ENCODE measurements at places on chromosomes 6 and 20.

GRCh38 chr20:18256440-18257090 lies 31.8 kb upstream of the ZNF133 start:
- no peak for DNase-seq

- peak; percentile 70 for DNase-seq
Observed at GRCh38 chr20:4341804-4342485, 326.6 kb upstream of the RNF24 start.

DNA sequence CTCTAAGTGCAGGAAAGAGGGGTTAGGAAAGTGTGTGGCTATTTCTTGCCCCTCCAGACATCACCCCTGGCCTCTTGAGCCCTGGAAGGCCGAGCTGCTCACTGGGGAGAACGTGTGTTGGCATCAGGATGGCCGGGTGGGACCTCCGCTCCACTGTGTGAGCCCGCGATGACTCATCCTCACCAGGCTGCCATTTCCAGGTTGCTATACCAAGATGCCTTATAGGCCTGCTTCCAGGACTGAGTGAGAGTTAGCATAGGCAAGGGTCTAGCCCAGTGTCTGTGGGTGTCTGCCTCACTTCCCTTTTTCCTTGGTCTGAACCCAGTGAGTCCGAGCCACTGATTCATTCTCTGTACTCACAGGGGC lies 105.0 kb downstream of the MRPL14 start:
- DNase-seq, result no peak

GRCh38 chr20:2610941-2611720 lies 41.3 kb upstream of the NOP56 start:
- no peak for DNase-seq

DNA sequence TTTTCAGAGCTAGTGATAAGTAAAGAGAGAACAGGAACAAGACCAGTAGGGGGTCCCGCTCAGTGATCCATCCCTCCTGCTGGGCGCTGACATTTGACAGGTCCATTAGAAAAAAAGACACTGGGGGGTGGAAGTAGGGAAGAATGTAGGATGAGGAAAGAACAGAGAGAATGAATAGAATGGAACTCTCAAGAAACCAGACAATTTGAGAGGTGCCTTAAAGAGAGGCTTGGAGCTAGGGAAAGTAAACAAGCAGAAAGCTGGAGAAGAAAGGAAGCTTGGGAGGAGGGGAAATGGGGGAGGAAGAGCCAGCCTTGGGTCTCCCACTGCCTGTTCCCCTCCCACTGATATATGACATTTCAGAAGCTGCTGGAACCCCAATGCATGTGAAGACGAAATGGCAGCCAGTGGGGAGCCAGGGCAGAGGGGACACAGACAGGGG lies 8.4 kb downstream of the GABBR1 start:
- DNase-seq, result no peak

DNA sequence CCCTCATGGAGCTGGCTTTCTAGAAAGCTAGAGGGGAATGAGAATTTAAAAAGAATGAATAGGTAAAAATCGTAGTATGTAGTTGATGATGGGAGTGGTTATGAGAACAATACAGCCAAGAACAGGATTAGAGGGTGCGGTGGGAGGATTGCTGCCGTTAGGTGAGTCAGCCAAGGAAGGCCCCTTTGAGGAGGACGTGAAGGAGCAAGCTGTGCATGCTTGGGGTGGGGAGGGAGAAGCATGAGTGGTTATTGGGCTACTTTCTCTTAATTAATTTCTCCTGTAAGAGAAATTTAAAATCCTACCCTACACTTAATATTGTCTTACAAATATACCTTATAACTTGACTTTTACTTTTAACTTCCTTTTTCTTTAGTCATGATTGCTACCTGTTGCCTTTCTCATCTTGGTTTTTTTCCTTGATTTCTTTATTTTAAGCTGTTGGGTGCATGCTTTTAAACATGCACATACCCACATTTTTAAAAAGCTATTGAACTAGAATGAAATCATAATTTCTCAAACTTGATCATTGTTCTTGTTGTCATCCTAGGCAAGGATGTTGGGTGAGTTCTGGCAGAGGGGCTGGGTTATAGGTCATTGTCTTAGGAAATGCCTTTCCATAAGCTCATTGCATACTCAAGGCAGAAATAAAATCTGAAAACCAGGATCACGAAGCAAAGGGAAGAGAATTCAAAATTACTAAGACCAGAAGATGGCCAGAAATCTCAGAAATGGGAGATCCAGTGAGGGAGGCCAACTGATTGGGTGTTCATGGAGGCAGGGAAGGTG lies 114.5 kb downstream of the TCP11 start:
- no peak for DNase-seq

DNA sequence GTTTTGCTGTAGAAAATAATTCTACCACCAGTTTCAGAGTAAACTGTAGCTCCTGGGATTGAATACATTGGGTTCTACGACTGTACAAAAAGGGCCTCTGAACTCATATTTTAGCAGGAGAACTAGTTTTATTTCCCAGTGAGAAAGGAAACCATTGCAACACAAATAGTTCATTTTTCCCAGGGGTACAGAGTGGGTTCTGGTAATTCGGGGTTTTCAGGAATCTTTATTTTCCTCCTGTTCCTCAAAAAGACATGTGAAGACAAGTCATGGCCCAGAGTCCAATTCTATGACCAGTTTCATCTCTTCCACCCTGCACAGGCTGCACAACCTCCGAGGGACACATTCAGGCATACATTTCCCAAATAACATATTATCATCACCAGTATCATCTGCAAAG lies 222.1 kb downstream of the HIVEP2 start:
- no peak for DNase-seq

- no peak for DNase-seq
Observed at GRCh38 chr6:77097940-77098339, 365.4 kb downstream of the HTR1B start.

- DNase-seq, result no peak
Observed at GRCh38 chr6:113642714-113643406, 214.3 kb upstream of the MARCKS start.

DNA sequence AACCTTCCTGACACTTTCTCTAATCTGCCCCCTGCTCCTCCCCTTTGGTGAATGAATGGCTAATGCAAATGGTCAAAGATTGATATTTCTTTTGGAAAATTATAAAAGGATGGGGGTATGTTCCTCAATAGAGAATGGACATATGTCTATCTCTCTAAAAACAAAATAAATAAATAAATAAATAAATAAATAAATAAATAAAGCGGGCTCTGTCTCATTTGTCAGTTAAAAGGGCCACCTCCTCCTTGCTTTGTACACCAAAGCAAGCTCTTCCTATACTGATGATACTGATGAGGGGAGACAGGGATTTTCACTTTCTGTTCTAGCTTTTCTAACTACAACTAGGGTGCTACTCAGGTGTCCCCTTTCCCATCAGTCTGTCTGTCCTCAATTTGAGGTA lies 135.5 kb upstream of the SPACA1 start:
- no peak for DNase-seq

DNA sequence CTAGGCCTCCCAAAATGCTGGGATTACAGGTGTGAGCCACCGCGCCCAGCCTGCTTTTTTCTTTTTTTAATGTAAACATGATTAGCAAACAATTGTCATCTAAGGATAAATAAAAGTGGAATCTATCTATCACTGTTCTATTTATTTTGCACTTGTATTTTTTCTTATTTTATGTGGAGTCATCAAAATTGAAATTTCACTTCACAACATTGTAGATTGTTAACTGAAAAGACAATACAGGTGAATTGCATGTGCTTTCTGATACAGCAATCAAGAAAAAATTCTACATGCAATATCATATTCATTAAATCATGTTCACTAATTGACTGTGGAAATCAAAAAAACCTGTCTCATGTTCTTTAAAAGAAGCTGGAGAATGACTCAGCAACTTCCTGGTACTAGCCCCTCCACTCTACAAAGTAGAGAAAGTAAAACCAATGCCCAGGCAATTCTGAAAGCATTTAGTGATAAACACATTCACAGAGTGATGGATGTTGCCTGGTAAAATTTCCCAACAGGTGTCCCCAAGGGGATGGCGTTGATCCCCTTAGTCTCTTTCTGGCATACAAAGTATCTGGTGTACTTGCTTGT lies 10.7 kb upstream of the RFX6 start:
- no peak for DNase-seq

GRCh38 chr20:41018153-41018552 lies 10.5 kb upstream of the TOP1 start:
- no peak for DNase-seq

DNA sequence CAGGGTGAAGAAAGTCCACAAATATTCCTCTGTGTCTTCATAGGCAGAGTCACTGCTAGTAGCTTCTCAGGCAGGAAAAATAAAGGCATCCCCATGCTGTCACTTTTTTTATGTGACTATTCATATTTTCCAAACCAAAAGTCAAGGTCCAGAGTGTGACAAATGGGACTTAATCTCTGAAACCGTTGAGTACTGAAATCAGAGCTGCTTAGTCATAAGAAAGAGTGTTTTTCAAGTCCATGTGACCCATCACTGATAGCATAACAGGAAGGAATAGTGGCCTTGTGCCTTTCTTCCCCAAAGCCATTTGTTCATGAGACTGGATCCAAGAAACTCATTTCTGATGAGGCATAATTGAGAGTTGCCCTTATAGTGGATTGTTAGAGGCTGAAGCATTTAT lies 210.3 kb upstream of the TSHZ2 start:
- no peak for DNase-seq

DNA sequence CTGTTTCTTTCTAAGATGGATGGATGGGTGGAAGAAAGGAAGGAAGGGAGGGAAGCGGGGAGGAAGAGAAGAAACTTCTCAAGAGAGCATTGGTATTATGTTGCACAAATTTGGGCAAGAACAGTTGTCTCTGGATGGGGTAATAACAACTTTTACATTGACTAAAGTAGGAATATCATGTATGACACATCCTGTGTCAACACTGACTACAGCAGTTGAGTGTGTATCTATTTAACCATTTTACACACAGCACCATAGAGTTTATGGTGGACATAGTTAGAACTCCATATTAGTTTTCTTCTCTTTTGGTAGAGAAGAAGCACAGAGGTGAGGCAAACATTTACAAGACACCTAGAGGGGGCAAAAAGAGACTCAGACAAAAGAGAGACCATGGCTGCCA lies 44.2 kb upstream of the RNF146 start:
- DNase-seq, result no peak

DNA sequence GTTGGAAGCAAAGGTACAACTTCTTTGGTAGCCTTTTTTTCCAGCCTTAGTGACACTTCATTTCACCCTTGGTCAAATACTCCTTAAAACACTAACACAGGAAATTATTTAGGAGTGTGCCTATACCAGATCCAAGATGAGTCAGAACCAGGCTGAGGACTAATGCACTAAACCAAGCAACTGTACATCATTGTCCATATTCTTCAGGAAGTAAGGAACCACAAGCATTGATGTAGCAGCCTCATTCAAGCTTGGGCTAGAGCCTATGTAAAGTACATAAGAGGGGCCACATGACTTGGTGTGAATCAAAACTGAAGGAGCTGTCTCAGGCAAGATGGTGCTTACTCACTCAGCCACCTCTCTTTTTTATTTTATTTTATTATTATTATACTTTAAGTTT lies 20.7 kb upstream of the ADGB start:
- DNase-seq, result no peak

DNA sequence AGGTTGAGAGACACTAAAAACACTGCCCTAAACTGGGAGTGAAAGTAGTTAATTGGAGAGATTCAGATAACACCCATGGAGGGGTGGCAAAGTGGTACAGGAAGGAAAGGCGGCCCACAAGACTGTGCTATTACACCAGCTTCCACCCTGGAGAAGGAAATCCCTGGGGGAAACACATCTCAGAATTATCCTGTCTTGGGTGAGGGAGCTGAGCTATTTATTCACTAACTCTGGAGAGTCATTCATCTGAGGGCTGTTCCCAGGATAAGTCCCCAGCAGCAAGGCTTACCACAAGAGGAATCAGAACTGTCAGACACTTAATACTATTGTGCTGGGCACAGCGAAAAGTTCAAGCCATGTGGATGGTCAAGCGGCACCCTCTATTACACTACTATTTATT lies 9.9 kb downstream of the TBCC start:
- DNase-seq, result no peak

DNA sequence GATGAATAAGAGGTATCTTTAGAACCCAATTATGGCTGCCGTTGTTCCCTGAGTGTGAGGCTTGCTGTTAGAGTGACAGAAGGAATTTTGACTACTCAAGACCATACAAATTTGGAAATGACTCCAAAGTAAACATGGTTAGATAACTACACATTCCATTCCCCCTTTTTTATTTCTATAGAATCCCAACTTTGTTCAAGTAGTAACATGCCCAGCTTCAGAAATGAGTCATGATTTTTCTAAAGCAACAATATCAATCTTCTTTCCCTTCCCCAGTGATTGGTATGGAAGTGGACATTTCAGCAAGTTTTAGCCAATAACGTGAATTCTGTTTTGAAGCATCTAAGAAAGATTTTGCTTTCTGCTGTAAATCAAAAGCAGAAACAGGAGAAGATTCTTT lies 37.8 kb downstream of the HCRTR2 start:
- DNase-seq, result no peak

GRCh38 chr20:49318430-49319207 lies 40.8 kb upstream of the ZNFX1 start:
- DNase-seq, result no peak

DNA sequence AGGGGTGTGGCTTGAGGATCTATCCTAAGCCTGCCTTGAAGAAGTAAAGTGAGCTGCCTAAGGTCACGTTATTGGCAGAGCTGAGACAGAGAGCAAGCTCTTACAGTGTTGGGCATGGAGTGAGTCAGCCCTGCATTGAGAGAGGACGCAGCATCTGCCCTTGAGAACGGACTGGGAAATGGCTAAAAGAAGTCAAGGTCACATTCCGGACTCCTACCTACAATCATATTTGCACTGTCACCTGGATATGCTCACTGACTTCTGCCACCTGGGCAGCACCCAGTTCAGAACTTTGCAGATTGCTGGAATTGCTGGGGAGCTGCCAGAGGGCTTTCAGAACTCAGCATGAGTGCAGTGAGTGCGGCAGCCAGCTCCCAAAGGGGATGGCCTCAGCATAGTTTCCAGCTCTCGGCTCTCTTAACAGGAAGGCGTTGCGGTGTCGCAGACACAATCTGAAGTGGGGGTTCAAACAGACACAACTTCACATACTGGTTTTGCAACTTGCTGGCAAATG lies 199.3 kb upstream of the SGK1 start:
- peak; percentile 77 for DNase-seq

DNA sequence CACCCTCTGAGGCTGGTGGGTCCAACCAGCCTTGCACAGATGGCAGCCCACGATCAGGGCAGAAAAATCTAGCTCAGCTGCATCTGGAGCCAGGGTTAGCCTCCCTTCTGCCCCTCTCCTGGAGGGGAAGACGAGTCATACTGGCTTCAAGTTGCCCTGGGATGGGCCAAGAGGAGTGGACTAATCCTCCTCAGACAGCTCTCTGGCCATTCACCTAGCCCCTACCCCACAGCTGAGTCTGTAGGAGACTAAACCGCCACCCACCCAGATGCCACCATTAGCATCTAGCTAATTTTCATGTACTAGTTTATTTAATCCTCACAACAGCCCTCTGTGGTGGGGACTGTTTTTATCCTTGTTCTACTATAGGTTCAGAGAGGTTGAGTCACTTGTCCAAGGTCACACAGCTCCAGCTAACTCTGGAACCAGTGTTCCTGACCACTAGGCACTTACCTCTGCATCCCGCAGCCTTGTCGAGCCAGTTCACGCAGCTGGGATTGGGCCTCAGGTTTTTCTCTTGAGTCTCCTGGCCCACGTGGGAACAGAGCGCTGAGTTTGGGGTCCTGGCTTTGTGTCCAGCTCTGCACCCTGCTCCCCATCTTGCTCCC lies 48.5 kb upstream of the CCDC167 start:
- DNase-seq, result no peak

Data from AG09309 (cell line).